ENCODE measurements at places on chromosomes 7 and 10. TPM values are rescaled to one million over a fixed set of nuclear protein-coding genes. Genes with fewer than 3 reads are reported as not detected.

INA gene
- not detected for total RNA-seq

SAMD9L gene
- total RNA-seq = 23.2 TPM

TFEC gene
- 8.5 TPM for total RNA-seq

BAMBI gene
- total RNA-seq = 14.9 TPM

NKX1-2 gene
- not detected for total RNA-seq

MALRD1 gene
- total RNA-seq = 5.3 TPM

CUZD1 gene
- not detected for total RNA-seq

CLEC5A gene
- 3.0 TPM for total RNA-seq

PPP1R3C gene
- total RNA-seq = 89.1 TPM

PLXNA4 gene
- total RNA-seq = 12.2 TPM

OR6V1 gene
- total RNA-seq = not detected

GIMAP5 gene
- total RNA-seq = 55.0 TPM

NUTM2E gene
- total RNA-seq = not detected

ANKIB1 gene
- total RNA-seq = 37.1 TPM

HNRNPH3 gene
- 47.1 TPM for total RNA-seq

HOXA11 gene
- 3.7 TPM for total RNA-seq

ZNF518A gene
- 13.9 TPM for total RNA-seq

SFTPA1 gene
- total RNA-seq = not detected

PHYHIPL gene
- not detected for total RNA-seq

TMEM130 gene
- total RNA-seq = 26.2 TPM

PPP2R2D gene
- total RNA-seq = 34.1 TPM

MCU gene
- 15.0 TPM for total RNA-seq

COL13A1 gene
- total RNA-seq = 23.1 TPM

PHKG1 gene
- 10.9 TPM for total RNA-seq

IL15RA gene
- total RNA-seq = 44.1 TPM

HTR5A gene
- total RNA-seq = not detected

TMEM229A gene
- total RNA-seq = not detected

COL28A1 gene
- total RNA-seq = 2.4 TPM

KLF14 gene
- not detected for total RNA-seq

GNG11 gene
- total RNA-seq = 11.1 TPM

SLC13A1 gene
- not detected for total RNA-seq

CNPY1 gene
- total RNA-seq = not detected

MKX gene
- total RNA-seq = 8.4 TPM

ABCA13 gene
- not detected for total RNA-seq

ACBD7 gene
- 0.63 TPM for total RNA-seq

INHBA gene
- 44.8 TPM for total RNA-seq

Measured in thoracic aorta (tissue), 2 donors.